ENCODE measurements at places on chromosomes 7 and 10.

- DNase-seq, result no peak
Observed at GRCh38 chr10:79346388-79347225, 662 bp upstream of the PPIF start.

- no peak for DNase-seq
Observed at GRCh38 chr10:71735709-71736569, 16.4 kb upstream of the C10orf105 start.

DNA sequence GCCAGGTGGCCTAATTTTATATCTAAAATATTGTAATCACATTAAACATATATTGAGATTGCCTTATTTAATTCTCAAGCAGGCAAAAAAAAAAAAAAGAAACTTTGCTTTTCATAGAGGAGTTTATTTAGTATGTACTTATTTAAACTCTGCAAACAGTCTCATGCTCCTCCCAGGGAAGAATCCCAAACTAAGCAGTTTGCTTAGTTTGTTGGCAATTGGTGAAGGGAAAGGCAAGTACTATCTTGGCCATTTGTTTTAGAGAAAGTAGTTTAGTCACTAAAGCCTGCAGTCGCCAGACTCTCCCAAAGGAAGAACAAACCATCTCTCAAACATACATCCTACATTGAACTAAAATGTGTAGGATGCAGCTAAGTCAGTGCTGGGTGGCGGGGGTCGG, 226.8 kb downstream of the CDC14C start:
- DNase-seq, result no peak

DNA sequence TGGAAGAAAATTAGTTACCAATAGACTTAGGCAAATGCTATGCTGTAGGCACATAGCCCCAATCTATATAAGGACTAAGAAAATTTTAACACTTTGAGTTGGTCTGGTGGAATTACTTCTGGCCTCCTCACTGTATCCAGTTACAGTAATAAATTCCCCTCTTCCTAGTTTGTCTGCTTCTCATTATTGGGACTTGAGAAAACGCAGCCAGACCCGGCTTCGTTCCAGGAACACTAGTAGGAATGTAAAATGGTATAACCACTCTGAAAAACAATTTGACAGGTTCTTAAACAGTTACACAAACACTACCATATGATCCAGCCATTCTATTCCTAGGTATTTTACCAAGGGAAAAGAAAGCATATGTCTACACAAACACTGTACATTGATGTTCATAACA, 150.2 kb downstream of the VPS50 start:
- no peak for DNase-seq

GRCh38 chr7:151717415-151717814, 159.5 kb downstream of the PRKAG2 start:
- no peak for DNase-seq

GRCh38 chr7:16091701-16092310, 329.5 kb downstream of the CRPPA start:
- no peak for DNase-seq

DNA sequence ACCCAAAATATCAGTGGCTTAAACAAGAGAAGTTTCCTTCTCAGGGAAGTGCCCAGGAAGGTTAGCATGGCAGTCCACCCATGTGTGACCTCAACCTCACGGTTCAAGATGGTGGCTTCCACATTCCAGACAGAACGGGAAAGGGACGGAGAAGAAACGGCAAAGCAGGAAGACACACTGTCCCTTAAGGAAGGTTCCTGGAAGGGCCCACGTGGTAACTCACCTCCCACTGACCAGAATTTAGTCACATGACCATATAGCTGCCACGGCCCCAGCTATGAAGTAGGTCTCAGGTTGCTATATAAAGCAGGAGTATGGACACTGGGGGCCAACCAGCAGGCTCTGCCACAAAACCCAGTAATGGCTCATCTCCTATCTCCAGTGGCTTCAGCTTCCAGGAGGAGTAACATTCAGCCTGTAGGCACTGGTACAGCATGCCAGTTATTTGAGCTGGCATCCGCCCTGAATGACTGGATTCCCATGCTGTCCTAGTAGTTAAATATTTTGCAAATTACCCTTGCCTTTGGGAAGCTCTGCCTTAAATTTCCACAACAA, 278.5 kb upstream of the KLF14 start:
- no peak for DNase-seq

DNA sequence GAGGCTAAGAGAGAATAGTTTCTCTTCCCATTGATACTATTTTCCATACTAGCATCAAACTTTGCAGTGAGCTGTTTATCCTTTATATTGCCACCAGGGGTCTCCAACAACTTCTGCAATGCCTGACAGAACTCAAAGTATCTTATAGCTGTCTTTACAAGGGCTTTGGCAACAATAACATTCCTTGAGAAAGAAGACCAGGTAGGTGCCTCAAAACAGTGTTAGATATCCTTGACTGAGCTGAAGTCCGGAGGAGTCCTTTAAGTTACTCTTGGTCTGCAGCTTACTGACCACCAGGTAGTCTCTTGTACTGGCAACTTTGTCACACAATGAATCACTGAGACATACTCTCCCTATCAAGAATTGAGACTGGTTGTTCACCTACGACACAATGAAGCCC, 30.0 kb upstream of the TES start:
- DNase-seq, result no peak

DNA sequence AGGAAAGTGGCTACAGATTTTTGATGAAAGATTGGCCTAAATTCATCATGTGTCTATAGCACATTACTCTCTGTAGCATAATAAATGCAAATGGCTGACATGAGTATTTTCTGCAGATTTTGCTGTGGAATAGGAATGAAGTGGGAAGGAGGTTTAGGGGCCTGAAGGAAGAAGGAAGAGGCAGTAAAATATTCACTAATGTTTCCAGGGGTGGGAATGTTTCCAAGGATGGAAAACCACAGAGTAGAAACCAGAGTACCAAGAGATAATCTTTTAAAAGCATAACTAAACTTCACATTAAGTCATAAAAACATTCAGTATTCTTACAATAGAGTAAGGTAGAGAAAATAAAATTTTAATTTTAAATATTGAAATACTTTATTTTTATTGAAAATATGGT, 267.8 kb downstream of the BICC1 start:
- DNase-seq, result no peak

DNA sequence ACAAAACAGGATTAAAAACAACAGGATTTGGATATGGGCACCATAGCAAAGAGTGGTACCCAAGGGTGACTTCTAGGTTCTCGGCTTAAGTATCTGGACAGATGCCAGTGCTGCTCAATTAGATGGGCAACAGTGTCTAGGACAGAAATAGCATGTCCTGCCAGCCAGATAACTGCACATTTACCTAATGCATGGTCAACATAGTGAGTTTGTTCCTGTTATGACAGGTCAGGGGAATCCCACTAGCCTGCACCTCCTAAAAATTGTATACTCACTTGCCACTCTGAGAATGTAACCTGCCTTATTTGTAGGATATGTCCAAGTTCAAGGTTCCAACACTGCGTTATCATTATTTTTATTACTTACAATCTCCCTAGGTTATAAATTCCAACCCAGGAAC, 471.7 kb downstream of the GRM8 start:
- DNase-seq, result no peak

DNA sequence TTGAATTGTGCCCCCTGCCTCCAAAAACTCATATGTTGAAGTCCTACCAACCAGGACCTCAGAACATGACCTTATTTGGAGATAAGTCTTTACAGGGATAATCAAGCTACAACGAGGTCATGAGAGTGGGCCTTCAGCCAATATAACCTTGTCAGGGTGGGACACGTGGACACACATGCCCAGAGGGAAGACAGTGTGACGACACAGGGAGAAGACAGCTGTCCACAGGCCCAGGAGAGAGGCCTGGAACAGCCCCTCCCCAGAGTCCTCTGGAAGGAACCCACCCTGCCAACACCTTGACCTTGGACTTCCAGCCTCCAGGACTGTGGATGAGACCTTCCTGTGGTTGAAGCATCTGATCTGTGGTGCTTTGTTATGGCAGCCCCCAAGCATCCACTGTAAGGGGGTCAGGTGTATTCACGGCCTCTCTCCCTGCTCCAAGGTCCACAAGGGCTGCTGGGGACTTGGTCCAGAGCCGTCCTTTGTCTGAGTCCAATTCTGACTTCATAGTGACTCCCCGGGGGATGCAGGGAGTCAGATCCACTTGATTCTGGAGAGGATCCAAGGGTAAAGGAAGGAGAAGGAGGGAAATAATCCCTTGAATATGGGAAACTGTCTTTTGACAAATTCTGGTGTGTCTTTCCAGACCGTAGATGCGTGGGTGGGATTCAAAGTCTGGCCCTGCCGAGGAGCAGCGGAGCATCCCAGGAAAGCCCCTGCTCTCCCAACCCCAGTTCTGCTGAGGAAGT, 7.0 kb downstream of the CALML3 start:
- DNase-seq, result no peak

GRCh38 chr7:75758491-75758890, 13.5 kb downstream of the CCL26 start:
- DNase-seq, result no peak

- DNase-seq, result no peak
Observed at GRCh38 chr10:125850766-125851731, 27.7 kb downstream of the BCCIP start.

DNA sequence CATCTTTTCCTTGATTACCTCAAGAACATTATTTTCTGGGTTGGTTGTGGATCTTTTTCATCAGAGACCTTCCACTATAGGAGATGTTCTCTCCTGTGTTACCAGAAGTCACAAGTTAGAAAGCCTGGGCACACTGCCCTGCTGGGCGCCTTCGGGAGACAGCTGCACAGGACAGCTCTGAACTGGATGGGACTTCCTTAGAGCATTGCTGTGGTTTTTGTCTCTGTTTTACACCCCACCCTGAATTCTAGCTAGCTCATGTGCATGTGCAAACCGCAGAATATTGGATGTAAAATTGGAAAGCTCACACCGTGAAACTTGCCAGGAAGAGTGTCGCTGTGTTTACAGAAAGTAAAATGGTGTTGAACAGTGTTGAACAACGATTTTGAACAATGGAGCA, 54.4 kb upstream of the SEC61G start:
- no peak for DNase-seq

DNA sequence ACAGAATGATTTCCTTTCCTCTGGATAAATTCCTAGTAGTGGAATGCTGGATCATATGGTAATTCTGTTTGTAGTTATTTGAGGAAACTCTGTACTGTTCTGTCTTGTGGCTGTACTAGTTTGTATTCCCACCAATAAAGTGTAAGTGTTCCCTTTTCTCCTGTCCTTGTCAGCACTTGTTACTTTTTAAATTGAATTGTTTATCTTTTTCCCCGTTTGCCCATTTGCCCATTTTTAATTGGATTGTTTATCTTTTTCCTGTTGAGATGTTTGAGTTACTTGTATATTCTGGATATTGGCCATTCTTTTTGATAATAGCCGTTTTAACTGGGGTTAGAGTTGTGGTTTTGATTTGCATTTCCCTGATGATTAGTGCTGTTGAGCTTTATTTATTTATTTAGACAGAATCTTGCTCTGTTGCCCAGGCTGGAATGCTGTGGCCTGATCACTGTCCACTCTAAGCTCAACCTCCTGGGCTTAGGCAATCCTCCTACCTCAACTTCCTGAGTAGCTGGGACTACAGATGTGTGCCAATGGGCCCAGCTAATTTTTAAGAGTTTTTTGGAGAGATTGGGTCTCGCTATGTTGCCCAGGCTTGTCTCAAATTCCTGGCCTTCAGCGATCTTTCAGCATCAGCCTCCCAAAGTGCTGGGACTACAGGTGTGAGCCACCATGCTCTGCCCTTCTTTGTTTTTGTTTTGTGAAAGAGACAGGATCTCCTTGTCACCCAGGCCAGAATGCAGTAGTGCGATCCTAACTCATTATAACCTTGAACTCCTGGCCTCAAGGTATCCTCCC, 23.0 kb downstream of the BMPR1A start:
- DNase-seq, result no peak

DNA sequence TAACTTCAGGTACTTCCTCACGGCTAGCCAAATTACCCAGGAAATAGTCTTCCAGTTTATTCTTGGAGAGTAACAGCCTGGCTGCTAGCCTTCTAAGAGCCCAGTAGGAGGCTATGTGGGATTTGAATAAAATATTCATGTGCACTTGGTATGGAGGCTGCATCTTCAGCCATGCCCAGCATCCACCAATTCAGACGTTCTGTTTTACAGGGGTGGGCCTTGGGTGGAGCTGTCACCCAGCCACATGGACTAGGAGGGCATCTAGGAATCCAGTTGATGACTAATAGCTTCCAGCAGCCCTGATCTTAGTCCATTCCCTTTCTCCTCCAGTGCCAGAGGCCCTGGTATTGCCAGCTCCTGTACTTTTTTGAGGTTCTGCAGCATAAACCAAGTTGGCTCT, 66.3 kb upstream of the ZRANB1 start:
- no peak for DNase-seq

DNA sequence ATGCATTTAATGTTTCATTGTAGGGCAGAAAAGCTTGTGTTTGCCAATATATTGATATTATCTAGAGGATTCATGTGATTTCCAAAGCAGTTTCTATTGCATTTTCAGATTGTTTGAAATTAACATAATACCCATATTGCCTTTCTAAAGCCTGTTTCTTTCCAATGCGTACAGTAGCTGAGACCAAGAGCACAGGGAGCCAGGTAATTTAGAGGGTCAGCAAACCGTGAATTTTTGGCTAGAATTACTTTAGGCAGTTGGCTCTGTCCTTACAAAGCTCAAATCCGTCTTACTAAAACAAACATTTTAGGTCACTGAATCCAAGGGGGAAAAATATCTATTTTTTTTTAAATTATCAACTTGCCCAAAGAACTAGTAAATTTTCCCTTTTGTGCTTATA, 604.9 kb upstream of the ADARB2 start:
- DNase-seq, result no peak

DNA sequence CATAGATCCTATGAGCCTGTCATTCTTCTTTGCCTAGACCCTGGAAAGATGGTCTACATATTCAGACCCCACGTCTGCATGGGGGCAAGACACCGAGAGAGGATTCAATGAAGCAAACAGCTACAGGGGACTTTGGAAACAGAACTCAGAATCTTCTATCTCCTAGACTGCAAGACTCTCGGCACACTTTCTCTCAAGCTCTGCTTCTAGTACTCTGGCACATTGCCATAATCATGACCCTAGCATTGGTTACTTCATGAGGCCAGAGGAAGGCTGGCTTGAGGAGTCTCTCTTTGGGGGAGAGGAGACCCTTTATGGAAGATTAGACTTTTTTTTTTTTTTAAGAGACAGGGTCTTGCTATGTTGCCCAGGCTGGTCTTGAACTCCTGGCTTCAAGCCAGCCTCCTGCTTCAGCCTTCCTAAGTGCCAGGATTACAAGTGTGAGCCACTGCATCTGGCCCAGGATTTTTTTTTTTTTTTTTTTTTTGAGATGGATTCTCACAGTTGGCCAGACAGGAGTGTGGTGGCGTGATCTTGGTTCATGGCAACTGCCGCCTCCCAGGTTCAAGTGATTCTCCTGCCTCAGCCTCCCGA, 20.7 kb downstream of the CCDC3 start:
- DNase-seq, result no peak

DNA sequence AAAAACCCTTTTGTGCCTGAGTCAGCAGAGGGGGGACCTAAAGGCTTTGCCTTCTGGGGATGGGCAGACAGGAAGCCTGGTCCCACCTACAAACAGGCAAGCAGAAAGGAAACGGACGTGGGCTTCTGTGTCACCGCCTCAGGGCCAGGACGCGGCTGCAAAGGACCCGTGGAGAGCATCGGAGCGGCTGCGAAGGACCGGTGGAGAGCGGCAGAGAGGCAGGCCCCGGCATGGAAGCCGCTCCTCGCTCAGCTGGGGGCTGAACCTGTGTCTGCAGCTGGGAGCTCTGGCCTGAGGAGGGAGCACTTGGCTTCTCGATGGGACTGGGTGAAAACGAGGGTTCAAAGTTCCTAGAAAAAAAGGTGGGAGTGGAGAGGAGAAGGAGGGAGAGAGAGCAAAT, 125.4 kb upstream of the PPP2R2D start:
- no peak for DNase-seq

GRCh38 chr7:155533120-155533826, 13.1 kb downstream of the CNPY1 start:
- no peak for DNase-seq
